SJCRH30 (cell line): ENCODE measurements at places on chromosomes 4 and X. TPM values are rescaled to one million over a fixed set of nuclear protein-coding genes. Genes with fewer than 3 reads are reported as not detected.

NPY2R gene
- not detected in 2 replicates for total RNA-seq

GABRG1 gene
- not detected in 2 replicates for total RNA-seq

GPRIN3 gene
- 0.08 and 0.12 TPM in 2 replicates for total RNA-seq

PRSS48 gene
- not detected in 2 replicates for total RNA-seq

NR3C2 gene
- total RNA-seq = 0.28 and 0.63 TPM in 2 replicates

UNC5C gene
- not detected in 2 replicates for total RNA-seq

DNA sequence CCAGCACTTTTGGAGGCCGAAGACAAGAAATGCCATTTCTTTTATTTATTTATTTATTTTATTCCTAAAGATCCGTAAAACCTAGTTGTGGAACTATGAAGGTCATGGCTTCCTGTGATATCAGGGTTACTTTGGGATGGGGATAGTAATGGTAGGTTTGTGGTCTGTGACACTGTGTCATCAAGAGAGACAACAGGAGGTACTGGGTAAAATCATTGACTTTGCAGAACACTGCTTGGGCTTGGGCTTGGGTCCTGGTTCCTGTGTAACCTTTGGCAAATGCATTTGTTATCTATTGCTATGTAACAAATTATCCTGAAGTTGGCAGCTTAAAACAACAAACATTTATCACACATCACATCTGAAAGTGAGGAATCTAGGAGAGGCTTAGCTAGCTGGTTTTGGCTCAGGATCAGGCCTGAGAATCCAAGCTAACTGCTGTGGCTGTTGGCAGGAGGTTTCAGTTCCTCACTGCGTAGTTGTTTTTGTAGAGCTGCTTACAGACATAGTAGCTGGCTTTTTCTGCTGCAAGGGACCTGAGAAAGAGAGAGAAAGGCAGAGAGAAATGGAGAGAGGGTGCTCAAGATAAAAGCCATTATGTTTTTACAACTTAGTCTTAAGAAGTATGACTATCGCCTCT, 576.4 kb upstream of the SLIT2 start:
- no peak overlapping the region for H3K27ac ChIP-seq
- H3K4me3 ChIP-seq = no peak overlapping the region
- H3K36me3 ChIP-seq = no peaks in the 10 kb centered on the region
- DNase-seq = no peak
- no peaks in the 10 kb centered on the region for H3K4me1 ChIP-seq

DNA sequence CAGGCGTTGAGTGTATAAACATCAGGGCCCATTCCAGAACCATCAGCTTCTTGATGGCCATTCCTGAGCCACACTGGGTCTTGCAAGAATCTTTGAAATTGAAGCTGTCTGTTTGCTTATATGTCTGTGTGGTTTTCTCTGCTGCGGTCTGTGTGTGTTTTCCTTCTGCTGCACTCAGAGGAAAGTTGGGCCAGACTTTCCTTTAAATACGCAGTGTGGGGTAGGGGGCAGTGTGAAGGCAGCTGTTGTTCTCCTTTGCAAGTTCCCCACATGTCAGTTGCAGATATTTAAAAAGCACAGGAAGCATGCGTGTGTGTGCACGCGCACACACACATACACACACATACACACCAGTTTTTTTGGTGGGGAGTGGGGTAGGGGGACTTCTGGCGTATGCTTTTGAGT, 32.1 kb downstream of the CCKAR start:
- peak overlapping the region; percentile 25; the same call in 1 of the 2 replicates for H3K27ac ChIP-seq
- H3K36me3 ChIP-seq = no peaks in the 10 kb centered on the region
- no peak overlapping the region; the same call in 1 of the 2 replicates for H3K4me3 ChIP-seq
- peaks cover 16% of the 10 kb centered on the region; the same call in 1 of the 2 replicates for H3K4me1 ChIP-seq
- H3K27me3 ChIP-seq = no peaks in the 10 kb centered on the region
- peak; percentile 80 for DNase-seq

GRCh38 chr4:26015133-26015651, 101.2 kb downstream of the SMIM20 start:
- peaks cover 9% of the 10 kb centered on the region; the same call in 1 of the 2 replicates for H3K4me1 ChIP-seq
- no peaks in the 10 kb centered on the region for H3K36me3 ChIP-seq
- H3K27ac ChIP-seq = no peak overlapping the region
- H3K4me3 ChIP-seq = no peak overlapping the region
- no peak for DNase-seq

GRCh38 chr4:40687676-40688389, 58.2 kb upstream of the RBM47 start:
- H3K4me1 ChIP-seq = peaks cover 12% of the 10 kb centered on the region
- H3K4me3 ChIP-seq = no peak overlapping the region
- H3K27ac ChIP-seq = no peak overlapping the region
- DNase-seq = no peak
- no peaks in the 10 kb centered on the region for H3K36me3 ChIP-seq

DNA sequence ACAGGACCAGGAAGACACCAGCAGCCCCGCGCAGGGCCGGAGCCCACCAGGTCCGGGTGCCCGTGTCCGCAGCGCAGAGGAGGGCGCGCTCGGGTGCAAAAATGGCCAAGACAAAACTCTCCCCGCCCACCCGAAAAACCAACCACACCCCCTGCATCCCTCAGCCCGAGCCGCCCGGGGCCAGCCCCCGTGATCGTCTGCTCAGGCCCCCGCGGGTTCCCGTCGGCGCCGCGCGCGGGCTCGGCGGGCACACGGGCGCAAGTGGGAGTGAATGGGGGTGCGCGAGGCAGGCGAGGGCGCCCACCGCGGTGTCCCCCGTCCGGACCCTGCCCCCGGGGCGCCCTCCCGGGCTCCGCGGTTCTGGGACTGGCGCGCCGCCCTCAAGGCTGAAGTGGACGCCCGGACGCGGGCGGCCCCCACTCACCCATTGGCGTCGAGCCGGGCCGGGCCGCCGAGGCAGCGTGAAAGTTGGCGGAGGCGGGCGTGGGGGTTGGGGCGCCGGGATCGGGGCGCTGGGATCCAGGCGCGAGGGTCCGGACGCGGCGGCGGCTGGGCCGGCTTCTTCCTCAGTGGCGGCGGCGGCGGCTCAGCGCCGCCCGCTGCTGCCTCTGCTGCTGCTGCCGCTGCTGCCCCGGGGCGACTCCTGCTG, 393 bp downstream of the SH3KBP1 start:
- peak overlapping the region; percentile 99 for H3K4me3 ChIP-seq
- no peaks in the 10 kb centered on the region for H3K4me1 ChIP-seq
- no peaks in the 10 kb centered on the region for H3K36me3 ChIP-seq
- H3K27me3 ChIP-seq = no peaks in the 10 kb centered on the region
- DNase-seq = peak; percentile 67

DNA sequence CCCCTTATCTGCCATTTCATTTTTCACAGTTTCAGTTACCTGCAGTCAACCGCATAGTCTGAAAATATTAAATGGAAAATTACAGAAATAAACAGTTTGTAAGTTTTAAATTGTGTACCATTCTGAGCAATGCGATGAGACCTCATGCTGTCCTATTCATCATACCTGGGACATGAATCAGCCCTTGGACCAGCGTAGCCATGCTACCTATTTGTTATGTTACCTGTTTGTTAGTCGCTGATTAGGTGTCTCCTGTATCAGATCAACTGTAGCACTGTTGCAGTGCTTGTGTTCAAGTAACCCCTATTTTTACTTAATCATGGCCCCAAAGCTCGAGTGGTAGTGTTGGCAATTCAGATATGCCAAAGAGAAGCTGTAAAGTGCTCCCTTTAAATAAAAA, 492.2 kb upstream of the AADAT start:
- H3K4me1 ChIP-seq = no peaks in the 10 kb centered on the region
- DNase-seq = no peak
- no peak overlapping the region for H3K4me3 ChIP-seq
- H3K27me3 ChIP-seq = no peaks in the 10 kb centered on the region
- no peaks in the 10 kb centered on the region for H3K36me3 ChIP-seq

GRCh38 chr4:98905297-98905696, 23.6 kb downstream of the EIF4E start:
- no peak overlapping the region for H3K4me3 ChIP-seq
- no peak for DNase-seq
- H3K36me3 ChIP-seq = peaks cover 38% of the 10 kb centered on the region
- H3K27ac ChIP-seq = no peak overlapping the region
